ENCODE measurements at places on chromosomes 3 and 15.

- no peak for DNase-seq
Observed at GRCh38 chr3:64268926-64269325, 43.7 kb upstream of the PRICKLE2 start.

DNA sequence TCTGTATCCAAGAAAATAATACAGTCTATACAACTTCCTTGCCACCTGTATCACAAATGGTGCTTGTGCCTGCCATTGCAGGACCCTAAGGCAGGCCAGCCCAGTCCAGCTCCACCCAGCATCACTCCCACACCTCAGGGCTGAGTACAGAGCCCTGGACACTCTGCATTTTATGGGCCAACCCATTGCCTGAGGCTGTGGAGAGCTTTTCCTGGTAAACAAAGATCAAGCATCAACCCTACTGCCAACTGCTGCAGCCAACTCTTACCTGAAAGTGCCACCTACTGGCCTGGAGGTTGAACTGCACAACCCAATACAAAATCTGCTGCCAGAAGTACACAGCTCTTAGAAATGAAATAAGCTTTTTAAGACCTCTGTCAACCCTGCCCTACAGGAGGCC, 1082.2 kb downstream of the NAALADL2 start:
- DNase-seq = no peak

DNA sequence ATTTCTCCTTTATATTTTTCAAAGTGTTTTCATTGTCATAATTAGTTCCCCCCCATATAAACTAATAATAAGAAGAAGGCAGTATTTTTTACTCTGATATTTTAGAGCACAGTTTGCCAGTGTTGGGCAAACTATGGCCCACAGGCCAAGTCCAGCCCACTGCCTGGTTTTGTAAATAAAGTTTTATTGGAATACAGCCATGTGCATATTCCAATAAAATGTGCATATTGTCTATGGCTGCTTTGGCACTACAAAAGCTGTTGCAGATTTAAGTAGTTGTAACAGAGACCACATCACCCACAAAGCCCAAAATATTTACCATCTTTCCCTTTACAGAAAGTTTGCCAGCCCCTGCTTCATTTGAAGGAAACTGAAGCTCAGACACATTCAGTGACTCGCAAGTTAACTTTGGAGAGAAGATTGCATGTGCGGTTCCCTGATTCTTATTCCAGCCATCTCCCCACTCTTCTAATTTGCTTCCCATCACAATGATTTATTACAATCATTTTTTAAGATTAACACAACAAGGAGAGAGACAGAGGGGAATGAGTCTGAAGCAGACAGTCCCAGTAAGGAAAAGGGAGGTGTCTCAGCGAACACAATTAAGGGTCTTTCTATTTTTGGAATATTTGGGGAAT, 48.9 kb downstream of the RFTN1 start:
- no peak for DNase-seq

- no peak for DNase-seq
Observed at GRCh38 chr15:52115598-52116427, 3.2 kb upstream of the BCL2L10 start.

Measured in stimulated activated CD4-positive, alpha-beta T cell treated with anti-CD3 and anti-CD28 coated beads, Interleukin-1b, Interleukin-23, amount 100 ng/mL, for 24 hours (primary cell).